ENCODE measurements at places on chromosomes 13 and 19.
A peak's percentile ranks its signal among the peaks of the same experiment; 100 is the strongest.

DNA sequence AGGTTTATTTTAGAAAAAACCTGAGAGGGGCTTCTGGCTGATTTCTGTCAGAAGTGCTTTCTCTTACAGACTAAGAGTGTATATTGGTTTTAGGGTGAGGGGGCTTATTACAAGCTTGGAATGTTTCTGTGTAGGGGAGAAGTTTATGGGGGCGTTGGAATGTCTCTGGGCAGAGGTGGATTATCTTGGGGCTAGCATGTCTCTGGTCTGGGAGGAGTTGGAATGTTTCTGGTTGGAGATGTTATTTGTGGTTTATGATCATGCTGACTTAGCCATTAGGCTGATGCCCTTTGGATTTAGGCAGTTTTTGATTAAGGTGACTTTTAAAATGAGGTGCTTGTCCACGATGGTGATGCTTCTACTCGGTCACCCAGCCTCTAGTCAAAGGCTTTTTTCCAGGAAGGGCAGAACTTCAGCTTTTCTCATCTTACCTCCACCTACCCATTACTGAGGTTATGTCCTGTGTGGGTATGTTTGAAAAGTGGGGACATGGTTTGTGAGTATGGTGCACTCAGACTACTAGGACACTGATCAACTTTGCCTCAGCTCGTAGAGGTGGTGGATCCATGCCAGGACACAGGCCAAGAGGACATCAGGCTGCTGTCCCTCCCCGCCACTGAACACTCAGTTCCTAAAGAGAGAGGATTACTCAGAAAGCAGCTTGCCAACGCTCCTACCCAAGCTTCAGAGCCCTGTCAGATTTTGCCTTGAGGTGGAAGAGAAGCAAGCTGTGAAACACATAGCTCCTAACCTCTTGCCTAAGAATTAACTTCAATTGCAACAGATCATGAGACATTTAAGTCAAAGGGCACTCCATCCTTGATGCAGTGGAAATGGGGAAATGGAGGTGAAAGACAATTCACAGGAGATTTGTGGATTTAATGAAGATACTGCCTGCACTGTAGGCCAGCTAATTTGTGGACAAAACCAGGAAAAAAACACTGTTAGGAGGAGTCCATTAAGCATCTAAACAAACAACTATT is 63.6 kb downstream of the ZNF44 start:
- H3K27me3 ChIP-seq, result no peaks in the 10 kb centered on the region
- H3K27ac ChIP-seq, result no peak overlapping the region
- no peak overlapping the region for H3K4me3 ChIP-seq
- no peaks in the 10 kb centered on the region for H3K4me1 ChIP-seq

GRCh38 chr13:39349391-39349960 is 253.5 kb downstream of the LHFPL6 start:
- H3K4me1 ChIP-seq, result peaks cover 23% of the 10 kb centered on the region
- no peak for DNase-seq
- H3K27me3 ChIP-seq, result no peaks in the 10 kb centered on the region
- no peaks in the 10 kb centered on the region for H3K36me3 ChIP-seq
- no peak overlapping the region for H3K4me3 ChIP-seq

- no peaks in the 10 kb centered on the region for H3K36me3 ChIP-seq
- no peak for DNase-seq
- H3K27ac ChIP-seq, result peak overlapping the region; percentile 85
- H3K4me3 ChIP-seq, result no peak overlapping the region
- no peaks in the 10 kb centered on the region for H3K27me3 ChIP-seq
- no peaks in the 10 kb centered on the region for H3K4me1 ChIP-seq
Measured at GRCh38 chr19:40646743-40647254, 43.7 kb downstream of the NUMBL start.

- H3K4me1 ChIP-seq, result peaks cover 21% of the 10 kb centered on the region
- no peak overlapping the region for H3K4me3 ChIP-seq
- H3K27ac ChIP-seq, result no peak overlapping the region
- no peaks in the 10 kb centered on the region for H3K27me3 ChIP-seq
Measured at GRCh38 chr13:51829568-51829899, 15.4 kb downstream of the TMEM272 start.

DNA sequence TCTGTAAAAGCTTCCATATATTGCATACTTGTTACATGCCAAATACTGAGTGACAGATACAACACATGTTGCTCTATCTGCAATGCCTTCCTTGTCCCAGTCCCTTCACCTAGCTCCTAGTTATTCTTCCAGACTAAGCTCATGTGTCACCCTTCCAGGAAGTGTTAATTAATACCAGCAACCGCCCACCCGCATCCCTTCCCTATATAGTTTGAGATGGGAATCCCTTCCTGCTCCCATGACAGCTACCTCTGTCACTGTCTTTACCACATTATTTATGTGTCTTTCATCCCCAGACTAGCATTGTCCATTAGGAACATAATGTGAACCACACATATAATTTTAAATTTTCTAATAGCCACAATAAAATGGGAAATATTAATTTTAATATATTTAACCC is 49.5 kb upstream of the FRY start:
- peaks cover 7% of the 10 kb centered on the region for H3K4me1 ChIP-seq
- no peak overlapping the region for H3K27ac ChIP-seq
- DNase-seq, result no peak

- H3K4me3 ChIP-seq, result peak overlapping the region; percentile 96
- peaks cover 7% of the 10 kb centered on the region for H3K36me3 ChIP-seq
- no peaks in the 10 kb centered on the region for H3K4me1 ChIP-seq
- no peaks in the 10 kb centered on the region for H3K27me3 ChIP-seq
Measured at GRCh38 chr13:80341756-80342370, 937 bp upstream of the SPRY2 start.

GRCh38 chr13:92984151-92984550 is 242.5 kb upstream of the GPC6 start:
- H3K27me3 ChIP-seq, result no peaks in the 10 kb centered on the region
- H3K4me1 ChIP-seq, result no peaks in the 10 kb centered on the region
- H3K36me3 ChIP-seq, result no peaks in the 10 kb centered on the region
- H3K27ac ChIP-seq, result no peak overlapping the region
- DNase-seq, result no peak
- H3K4me3 ChIP-seq, result no peak overlapping the region

DNA sequence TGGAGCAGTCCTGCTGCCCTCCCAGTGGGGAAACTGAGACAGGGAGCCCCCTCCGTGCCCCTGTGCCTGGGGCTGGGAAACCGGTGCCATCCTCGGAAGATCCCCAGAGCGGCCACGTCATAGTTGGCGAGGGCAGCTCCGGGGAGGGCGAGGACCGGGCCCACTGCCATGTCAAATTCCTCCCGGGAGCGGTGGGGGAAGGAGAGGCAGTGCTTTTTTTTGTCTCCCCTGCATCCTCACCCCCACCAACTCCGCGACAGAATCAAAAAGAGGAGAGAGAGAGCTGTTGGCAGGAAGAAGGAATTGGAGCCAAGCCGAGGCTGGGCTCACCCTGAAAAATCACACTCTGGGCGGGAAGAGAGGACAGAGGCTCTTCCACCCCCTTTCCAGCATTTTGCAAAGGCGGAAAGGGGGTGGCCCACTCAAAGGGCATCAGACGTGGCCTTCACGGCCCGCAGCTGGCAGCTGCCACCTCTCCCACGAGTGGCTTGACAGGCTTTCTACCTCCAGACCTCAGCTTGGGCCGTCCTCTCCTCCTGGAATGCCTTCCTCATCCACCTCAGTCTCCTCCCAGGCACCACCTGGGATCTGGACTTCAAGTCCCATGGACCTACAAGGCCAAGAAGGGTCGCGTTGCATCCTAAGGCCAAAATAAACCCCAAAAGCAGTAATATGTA is 19.6 kb upstream of the NFIC start:
- peak; percentile 49 for DNase-seq
- peaks cover 20% of the 10 kb centered on the region for H3K4me1 ChIP-seq
- H3K36me3 ChIP-seq, result no peaks in the 10 kb centered on the region
- peak overlapping the region; percentile 83 for H3K27ac ChIP-seq

GRCh38 chr19:31338069-31338776 is 11.0 kb downstream of the TSHZ3 start:
- H3K4me3 ChIP-seq, result no peak overlapping the region
- H3K4me1 ChIP-seq, result peaks cover 53% of the 10 kb centered on the region
- no peaks in the 10 kb centered on the region for H3K36me3 ChIP-seq
- no peaks in the 10 kb centered on the region for H3K27me3 ChIP-seq

- H3K4me1 ChIP-seq, result no peaks in the 10 kb centered on the region
- H3K27ac ChIP-seq, result no peak overlapping the region
- H3K4me3 ChIP-seq, result no peak overlapping the region
- peaks cover 17% of the 10 kb centered on the region for H3K27me3 ChIP-seq
- DNase-seq, result no peak
Measured at GRCh38 chr19:7643031-7643415, 6.1 kb downstream of the STXBP2 start.

DNA sequence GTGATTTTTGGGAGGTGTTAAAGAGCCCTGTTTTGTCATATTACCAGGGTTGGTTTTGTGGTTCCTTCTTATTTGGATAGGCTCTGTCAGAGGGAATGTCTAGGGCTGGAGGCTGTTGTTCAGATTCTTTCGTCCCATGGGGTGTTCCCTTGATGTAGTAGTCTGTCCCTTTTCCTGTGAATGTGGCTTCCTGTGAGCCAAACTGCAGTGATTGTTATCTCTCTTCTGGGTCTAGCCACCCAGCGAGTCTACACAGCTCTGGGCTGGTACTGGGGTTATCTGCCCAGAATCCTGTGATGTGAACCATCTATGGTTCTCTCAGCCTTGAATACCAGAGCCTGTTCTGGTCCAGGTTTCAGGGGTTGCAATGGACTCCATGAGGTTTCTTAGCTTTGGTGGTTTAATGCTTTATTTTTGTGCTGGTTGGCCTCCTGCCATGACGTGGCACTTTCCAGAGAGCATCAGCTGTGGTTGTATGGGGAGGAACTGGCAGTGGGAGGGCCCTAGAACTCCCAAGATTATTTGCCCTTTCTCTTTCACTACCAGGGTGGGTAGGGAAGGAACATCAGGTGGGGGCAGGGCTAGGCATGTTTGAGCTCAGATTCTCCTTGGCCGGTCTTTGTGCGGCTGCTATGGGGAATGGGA is 78.8 kb downstream of the SPRY2 start:
- peaks cover 7% of the 10 kb centered on the region for H3K36me3 ChIP-seq
- no peak overlapping the region for H3K4me3 ChIP-seq
- H3K27ac ChIP-seq, result no peak overlapping the region
- H3K27me3 ChIP-seq, result no peaks in the 10 kb centered on the region

GRCh38 chr19:29547981-29548380 is 22.2 kb downstream of the VSTM2B start:
- DNase-seq, result no peak
- no peaks in the 10 kb centered on the region for H3K27me3 ChIP-seq
- no peaks in the 10 kb centered on the region for H3K4me1 ChIP-seq
- H3K27ac ChIP-seq, result no peak overlapping the region

- no peaks in the 10 kb centered on the region for H3K36me3 ChIP-seq
- DNase-seq, result no peak
- H3K27me3 ChIP-seq, result peaks cover 65% of the 10 kb centered on the region
- peaks cover 4% of the 10 kb centered on the region for H3K4me1 ChIP-seq
- H3K4me3 ChIP-seq, result no peak within 1 kb of the TSS
Measured at GRCh38 chr19:7888145-7888825, at the start of gene LRRC8E. LRRC8E (plus strand) TSS chr19:7888510; CDS start chr19:7895604, 7,094 bp downstream.

GRCh38 chr13:25827831-25828465 is 223.9 kb downstream of the SHISA2 start:
- no peak overlapping the region for H3K4me3 ChIP-seq
- no peaks in the 10 kb centered on the region for H3K4me1 ChIP-seq
- H3K36me3 ChIP-seq, result no peaks in the 10 kb centered on the region
- H3K27me3 ChIP-seq, result no peaks in the 10 kb centered on the region

- H3K27me3 ChIP-seq, result no peaks in the 10 kb centered on the region
- no peak overlapping the region for H3K4me3 ChIP-seq
- no peaks in the 10 kb centered on the region for H3K36me3 ChIP-seq
- no peaks in the 10 kb centered on the region for H3K4me1 ChIP-seq
- no peak for DNase-seq
Measured at GRCh38 chr13:106373304-106373988, 162.0 kb downstream of the EFNB2 start.

DNA sequence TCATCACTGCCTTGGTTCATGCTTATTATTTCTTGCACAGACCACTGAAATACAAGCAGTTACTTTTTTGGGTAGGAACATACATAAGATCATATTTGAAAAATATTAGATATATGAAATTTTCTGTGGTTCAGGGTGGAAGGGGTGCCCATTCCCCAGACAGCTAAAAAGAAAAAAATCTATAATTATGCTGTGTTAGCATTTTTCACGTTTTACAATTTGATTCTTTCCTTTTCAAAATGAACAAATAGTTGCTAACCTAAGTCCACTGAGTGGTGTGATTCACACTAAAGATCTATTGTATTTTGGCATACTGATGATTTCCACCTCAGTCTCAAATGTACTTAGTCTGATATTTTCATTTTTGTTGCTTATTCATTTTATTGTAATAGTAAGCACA is 66.8 kb upstream of the FBXL3 start:
- peaks cover 4% of the 10 kb centered on the region for H3K36me3 ChIP-seq
- no peak overlapping the region for H3K4me3 ChIP-seq
- no peaks in the 10 kb centered on the region for H3K4me1 ChIP-seq
- H3K27me3 ChIP-seq, result no peaks in the 10 kb centered on the region
- no peak for DNase-seq

- no peaks in the 10 kb centered on the region for H3K27me3 ChIP-seq
- H3K27ac ChIP-seq, result no peak overlapping the region
- H3K4me1 ChIP-seq, result peaks cover 4% of the 10 kb centered on the region
Measured at GRCh38 chr13:110447058-110447511, 114.4 kb downstream of the RAB20 start.

- H3K4me3 ChIP-seq, result peak overlapping the region; percentile 76
- H3K27me3 ChIP-seq, result no peaks in the 10 kb centered on the region
- H3K4me1 ChIP-seq, result peaks cover 35% of the 10 kb centered on the region
- H3K27ac ChIP-seq, result peak overlapping the region; percentile 97
- no peak for DNase-seq
Measured at GRCh38 chr19:15331419-15332310, 674 bp downstream of the BRD4 start.

GRCh38 chr13:100773923-100774663 is 99.5 kb upstream of the TMTC4 start:
- H3K4me1 ChIP-seq, result no peaks in the 10 kb centered on the region
- H3K27me3 ChIP-seq, result no peaks in the 10 kb centered on the region
- no peak overlapping the region for H3K27ac ChIP-seq
- no peak for DNase-seq

DNA sequence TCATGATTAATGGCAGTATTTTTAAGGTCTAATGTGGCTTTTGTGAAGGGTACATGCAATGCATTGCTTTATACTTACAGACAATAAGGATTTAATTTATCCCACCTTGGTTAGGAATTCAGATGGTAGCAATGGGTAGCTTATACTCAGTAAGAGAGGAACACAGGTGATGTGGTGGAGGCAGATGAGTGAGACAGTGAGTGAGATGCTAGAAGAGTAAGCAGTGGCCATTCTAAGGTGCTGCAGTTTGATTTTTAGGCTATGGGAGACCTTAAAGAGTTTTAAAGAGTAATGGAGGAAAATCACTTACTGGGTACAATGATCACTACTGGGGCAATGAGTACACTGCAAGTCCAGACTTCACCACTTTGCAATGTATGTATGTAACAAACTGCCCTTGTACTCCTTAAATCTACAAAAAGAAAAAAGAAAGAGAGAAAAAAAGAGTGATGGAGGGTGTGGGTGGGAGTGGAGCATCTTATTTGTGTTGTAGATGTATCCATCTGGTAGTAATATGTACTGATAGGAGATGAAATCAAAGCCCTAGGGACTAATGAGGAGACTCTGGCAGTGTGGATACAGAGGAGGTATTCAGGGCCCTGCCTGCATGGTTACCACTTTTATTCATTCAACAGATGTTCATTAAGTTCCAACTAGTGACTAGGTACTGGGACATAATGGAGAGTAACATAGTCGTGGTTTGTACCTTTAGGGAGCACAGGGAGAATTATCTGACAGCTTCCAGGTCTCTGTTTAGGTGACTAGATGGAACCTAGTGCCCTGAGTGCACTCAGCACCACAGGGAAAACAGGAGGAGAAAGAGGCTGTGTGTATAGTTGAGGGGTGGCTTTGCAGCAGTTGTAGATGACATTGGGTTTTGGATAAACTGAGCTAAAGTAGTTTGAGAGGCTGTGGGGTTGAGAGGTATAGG is 99.0 kb downstream of the GPC6 start:
- H3K4me1 ChIP-seq, result no peaks in the 10 kb centered on the region
- H3K4me3 ChIP-seq, result no peak overlapping the region
- no peaks in the 10 kb centered on the region for H3K27me3 ChIP-seq
- no peak for DNase-seq
